Urothelium cell line (cell line): ENCODE measurements at places on chromosomes 5 and 9.

DNA sequence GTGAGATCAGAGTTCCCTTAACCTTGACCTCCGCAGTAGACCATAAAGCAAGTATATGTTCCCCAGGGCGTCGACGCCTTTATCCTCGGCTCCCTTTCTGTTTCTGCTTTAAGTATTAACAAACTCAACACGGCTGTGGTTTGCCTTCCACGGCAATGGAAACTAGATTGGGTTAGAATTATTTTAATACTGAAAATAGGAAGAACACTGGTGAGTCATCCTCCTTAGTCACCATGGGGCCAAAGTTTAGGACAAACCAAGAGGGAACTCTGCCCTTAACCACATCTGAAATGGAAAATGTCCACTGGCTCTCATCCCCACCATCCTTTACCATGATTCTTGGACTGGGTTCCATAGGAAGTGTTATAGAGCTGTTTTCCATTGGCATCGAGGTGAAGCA lies 386.1 kb downstream of the ACTL7B start:
- peak; percentile 57 for DNase-seq

GRCh38 chr5:58108511-58108910 lies 351.4 kb downstream of the PLK2 start:
- no peak for DNase-seq

GRCh38 chr5:148343046-148343407 lies 7.7 kb downstream of the SPINK9 start:
- DNase-seq = peak; percentile 26

GRCh38 chr9:84898188-84898587 lies 228.7 kb downstream of the NTRK2 start:
- DNase-seq = no peak

- no peak for DNase-seq
Observed at GRCh38 chr9:19145881-19146280, 18.6 kb upstream of the PLIN2 start.

DNA sequence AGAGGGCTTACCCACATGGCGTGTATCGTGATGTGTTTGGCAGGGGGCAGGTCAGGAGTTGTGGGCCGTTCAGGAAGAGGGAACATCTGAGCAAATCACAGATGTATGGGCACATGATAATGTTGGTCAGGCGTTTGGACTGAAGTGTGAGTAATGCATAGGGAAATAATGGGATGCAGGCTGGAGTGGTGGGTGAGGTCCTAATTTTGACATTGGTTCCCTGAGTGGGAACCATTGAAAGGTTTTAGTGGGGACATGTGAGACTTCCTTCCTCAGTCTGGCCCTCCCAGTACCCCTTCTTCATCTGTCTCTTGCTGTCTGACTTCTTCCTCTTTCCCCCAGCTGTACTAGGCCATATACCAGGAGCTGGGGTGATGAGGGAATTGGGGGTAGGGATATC lies 7.6 kb downstream of the OTULIN start:
- no peak for DNase-seq

- no peak for DNase-seq
Observed at GRCh38 chr9:110143950-110144545, 63.9 kb downstream of the C9orf152 start.

DNA sequence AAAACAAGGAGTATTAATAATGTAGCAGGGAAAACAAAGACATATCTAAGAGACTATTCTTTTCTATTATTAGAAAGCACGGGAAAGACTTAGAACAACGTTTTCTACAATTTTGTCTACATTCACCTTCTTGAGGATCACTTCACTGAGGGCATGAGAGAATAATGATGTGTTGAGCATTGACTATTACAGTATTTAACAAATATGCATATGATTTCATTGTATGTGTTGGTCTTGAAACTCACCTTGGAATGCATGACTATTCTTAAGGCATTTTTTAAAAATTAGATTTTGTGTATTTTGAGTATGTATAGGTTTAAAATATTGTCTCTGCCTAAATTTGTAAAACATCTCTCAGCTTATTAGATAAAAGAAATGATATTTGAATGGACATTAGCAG lies 1.2 kb downstream of the FSD1L start:
- DNase-seq = no peak

DNA sequence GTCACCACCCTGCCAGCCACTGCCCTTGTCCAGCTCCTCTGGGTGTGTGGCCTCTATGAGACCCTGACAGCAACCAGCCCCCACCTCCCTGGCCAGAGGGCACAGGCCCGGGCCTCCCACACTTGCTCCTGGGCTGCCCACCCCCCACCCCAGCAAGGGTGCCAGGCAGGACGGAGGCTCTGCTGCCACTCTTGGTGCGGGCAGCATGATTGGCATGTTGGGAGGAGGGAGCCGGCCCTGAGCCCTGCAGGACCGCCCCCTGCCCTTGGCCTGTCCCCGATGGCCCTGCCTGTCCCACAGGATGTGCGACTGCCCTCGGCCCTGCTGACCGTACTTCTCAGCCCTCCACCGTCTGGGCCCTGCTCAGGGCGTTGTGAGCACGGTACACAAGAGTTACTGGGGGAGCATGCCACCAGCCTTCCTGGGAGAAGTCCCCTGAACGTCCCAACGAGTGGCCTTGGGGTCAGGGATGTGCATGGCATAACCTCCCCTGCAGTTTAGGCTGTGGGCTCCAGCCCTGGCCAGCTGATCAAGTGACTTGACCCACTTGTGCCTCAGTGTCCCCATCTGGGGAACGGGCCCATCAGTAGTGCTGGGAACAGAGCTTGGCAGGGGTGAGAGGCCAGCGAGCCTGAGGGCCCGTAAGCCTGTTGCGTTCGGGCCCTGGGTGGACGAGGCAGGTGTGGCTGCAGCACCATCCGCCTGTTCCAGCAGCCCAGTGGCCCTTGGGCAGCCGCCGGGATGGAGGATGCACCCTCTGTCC lies 16.0 kb downstream of the GPSM1 start:
- no peak for DNase-seq

- DNase-seq = no peak
Observed at GRCh38 chr5:36521838-36522745, 84.3 kb upstream of the SLC1A3 start.

GRCh38 chr5:102385365-102385764 lies 89.3 kb upstream of the SLCO4C1 start:
- DNase-seq = no peak

GRCh38 chr9:85014292-85014691 lies 344.8 kb downstream of the NTRK2 start:
- no peak for DNase-seq

DNA sequence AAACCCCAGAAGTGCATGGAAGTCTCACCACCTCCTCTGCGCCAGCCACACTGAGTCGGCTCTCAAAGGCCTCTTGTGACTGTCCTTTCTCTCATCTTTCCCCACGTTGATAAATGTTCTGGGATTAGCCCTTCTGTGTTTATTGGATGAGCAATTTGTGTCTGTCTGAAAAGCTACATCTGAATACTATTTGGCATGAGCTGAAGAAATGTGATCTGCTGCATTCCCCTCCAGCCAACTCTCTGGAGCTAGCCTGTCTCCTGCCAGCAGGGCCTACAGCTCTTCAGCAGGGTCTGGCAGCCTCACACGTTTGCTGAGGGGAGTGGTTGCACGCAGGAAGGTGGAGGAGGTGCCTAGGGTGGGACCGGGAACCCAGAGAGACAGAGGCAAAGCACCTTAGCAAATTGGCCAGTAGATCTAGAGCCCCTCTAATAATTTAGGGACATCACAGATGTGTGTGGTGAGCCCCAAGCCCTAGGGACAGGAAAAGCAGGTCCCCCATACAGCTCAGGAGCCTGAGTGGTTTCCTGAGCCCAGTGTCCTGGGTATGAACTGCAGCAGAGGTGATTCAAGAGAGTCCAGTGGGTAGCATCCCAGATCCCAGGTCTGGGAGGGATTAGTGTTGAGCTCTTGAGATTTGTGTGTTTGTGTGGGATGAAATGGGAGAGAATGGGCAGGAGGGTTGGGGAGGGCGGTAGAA lies 20.5 kb upstream of the B4GALT1 start:
- no peak for DNase-seq

GRCh38 chr5:9774472-9775079 lies 144.4 kb upstream of the TAS2R1 start:
- no peak for DNase-seq

DNA sequence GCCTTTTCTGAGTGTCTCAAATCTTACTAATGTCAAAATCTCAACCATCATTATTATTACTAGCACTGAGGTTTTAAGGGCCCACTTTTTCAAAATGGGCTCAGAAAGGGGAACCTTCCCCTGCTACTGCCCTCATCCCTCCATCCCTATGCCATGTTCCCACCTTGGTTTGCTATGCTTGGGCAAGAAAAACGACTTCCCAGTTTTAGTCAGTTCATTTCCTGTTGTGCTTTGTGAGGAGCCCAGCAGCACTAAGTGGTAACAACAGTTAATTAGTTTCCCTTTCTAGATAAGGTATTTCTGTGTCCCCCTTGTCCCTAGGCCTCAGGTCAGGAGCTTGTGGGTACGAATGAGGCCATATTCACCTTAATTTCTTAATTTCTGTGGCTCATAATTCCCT lies 595.2 kb downstream of the RAB3C start:
- DNase-seq = no peak

DNA sequence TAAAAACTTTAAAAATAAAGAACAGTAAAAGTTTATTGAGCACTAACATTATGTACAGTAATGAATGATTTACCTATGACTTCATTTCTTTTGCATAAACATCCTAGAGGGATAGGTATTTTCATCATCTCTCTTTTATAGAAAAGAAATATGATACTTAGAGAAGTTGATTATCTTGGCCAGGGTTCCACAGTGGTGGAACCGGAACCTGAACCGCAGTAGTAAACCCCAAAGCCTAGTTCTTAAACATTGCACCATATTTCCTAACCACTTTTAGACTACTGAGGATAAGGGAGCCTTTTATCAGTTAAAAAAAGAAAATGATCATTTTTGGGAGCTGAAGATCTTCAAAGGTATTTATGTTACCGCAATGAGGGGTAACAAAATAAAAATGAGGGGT lies 205.7 kb upstream of the SGCD start:
- peak; percentile 11 for DNase-seq

DNA sequence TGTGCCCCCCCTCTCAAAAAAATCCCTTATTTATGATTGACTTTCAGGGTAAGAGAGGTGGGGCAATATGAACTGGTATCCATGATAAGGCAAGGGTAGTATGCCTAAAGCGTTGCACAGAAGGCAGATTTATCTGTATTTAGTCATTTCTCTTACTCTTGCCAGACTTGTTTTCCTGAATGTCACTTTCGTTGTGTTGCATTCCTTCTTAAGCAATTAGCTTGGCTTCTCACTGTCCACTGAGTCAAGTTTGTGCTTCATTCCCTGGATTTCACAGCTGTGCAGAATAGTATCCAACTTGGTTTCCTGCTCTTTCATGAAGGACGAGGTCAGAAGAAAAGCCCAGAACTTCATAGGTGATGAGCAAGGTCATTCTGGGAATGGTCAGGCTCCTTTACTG lies 301.5 kb upstream of the ACTBL2 start:
- no peak for DNase-seq

- DNase-seq = peak; percentile 26
Observed at GRCh38 chr5:50958852-50959457, 292.5 kb downstream of the PARP8 start.

GRCh38 chr9:130459941-130460669 lies 15.3 kb downstream of the ASS1 start:
- no peak for DNase-seq

DNA sequence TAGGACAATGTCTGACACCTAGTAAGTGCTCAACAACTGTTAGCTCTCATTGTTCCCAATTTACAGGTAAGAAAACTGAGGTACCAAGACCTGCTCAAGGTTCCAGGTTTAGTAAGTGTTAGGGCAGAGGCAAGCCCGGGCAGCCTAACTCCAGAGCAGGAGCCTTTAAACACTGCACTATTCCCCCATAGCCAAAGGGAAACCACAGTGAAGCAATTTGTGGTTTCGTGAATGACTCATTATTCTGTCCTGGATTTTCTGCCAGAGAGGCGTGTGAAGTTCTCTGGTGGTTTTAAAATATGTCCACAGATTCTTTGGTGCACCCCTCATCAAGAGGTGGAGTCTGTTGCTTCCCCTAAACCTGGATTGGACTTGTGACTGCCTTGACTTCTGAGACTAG lies 1.0 kb upstream of the MCC start:
- peak; percentile 86 for DNase-seq

- peak; percentile 24 for DNase-seq
Observed at GRCh38 chr5:140628711-140629110, 4.3 kb downstream of the CD14 start.

- no peak for DNase-seq
Observed at GRCh38 chr5:56245481-56245880, 12.4 kb upstream of the ANKRD55 start.

- DNase-seq = no peak
Observed at GRCh38 chr5:75023368-75024159, 28.8 kb downstream of the GCNT4 start.

GRCh38 chr5:179192891-179193470 lies 132.8 kb downstream of the ZNF354C start:
- no peak for DNase-seq

DNA sequence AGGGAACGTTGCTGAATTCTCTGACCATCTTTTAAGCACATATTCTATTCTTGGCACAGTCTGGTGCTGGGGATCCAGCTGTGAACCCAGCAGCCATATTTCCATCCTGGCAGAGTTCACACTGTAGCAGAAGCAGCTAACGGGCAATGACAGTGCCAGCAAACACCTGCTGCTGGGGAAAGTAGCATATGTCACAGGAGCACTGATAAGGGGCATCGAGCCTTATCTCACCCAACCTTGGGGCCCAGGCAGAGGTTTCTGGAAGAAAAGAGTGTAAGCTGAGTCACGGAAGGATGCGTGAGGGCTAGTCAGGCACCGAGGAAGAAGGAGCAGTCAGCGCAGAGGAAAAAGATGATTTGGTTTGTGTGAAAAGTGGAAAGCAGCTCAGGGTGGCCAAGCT lies 1.1 kb downstream of the NDOR1 start:
- no peak for DNase-seq

GRCh38 chr5:1294835-1295649 lies at the start of gene TERT:
Gene TERT (minus strand): TSS chr5:1295068. CDS start chr5:1294989, 79 bp downstream.
- DNase-seq = no peak

DNA sequence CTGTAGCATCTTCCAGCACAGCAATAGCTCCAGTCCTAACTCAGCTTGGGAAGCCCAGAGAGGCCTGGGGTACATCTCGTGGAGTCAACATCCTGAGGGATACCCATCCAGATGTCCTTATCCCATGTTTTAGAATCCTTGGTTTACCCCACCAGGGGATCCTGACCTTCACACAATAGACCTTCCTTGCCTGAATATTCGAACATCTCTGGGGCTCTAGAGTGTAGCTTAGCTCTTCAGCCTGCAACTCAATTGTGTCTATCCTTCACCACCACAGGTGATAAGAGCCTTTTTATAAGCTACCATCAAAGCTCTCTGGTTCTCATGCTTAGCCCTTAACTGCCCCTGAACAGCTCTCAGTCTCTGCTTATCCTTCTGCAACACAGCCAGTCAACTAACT lies 7.5 kb upstream of the RALGPS1 start:
- DNase-seq = no peak

DNA sequence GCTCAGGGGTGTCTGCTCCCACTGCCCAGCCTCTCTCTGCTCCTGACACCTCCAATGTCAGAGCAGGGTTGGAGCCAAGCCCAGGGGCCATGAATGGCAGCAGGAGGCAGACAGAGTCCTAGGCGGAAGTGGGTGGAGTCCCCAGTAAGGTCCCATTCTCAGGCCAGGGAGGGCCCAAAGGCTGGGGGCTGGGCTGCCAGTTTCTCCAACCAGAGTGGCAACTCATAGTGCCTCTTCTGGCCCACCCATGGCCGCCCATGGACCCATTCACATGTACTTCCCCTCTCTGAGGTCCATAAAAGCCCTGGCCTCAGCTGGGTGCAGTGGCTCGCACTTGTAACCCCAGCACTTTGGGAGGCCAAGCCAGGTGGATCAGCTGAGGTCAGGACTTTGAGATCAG lies 261.8 kb upstream of the TNC start:
- no peak for DNase-seq

- no peak for DNase-seq
Observed at GRCh38 chr9:14281876-14282275, 32.1 kb downstream of the NFIB start.

- DNase-seq = no peak
Observed at GRCh38 chr5:75234251-75234650, 2.4 kb downstream of the ANKRD31 start.
